EL (cell line): ENCODE measurements at places on chromosomes 2 and 18.

DNA sequence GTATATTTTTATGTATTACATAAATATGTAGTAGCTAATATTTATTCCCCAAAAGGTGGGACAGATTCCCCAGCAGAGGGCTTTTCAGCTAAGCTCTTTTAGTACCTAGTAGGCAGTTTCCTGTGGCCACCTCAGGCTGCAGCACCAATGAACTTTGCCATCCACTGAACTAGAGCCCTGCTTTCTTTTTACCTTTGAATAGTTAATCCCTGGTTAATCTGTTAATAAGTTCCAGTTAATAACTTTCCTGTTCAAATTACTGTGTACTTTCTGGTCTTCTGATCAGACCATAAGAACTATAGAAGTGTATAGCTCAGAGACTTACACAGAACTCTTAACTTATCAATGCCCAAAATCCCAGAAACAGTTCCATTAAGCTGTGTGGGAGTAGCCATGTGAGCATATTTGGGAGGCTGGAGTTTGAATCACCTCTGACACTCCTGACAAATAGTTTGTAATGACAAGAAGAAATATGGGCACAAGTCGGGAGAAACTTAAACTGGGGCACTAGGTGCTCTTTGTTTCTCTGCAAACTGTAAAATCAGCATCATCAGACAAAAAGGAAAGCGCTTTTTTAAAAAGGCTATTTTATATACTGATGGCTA is 40.0 kb downstream of the ASXL2 start:
- DNase-seq, result no peak

GRCh38 chr2:127906206-127906926 is 20.6 kb upstream of the AMMECR1L start:
- no peak for DNase-seq

DNA sequence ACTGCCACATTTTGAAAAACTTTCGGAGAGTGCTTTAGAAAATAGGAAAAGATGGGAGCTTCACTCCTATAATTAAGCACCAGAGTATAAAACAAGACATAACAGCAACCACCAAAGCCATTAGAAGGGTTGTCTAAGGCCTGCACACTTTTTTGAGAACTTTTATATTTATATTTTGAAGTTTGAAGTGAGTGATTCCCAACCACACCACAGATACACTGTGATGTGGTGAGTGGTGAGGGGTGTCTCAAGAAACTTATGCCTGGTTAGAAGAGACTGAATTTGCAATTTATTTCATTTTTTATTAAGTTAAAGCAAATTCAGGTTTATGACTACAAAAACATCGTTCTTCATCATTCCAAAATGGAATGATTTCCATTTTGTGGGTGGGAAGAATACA is 161.9 kb downstream of the DNAH6 start:
- no peak for DNase-seq

GRCh38 chr2:594297-594949 is 82.8 kb downstream of the TMEM18 start:
- DNase-seq, result no peak

- DNase-seq, result no peak
Measured at GRCh38 chr2:37555457-37555856, 116.0 kb downstream of the CDC42EP3 start.
